ENCODE measurements at places on chromosomes 3 and 15.

GRCh38 chr15:50181969-50182218, at the start of gene SLC27A2:
Gene SLC27A2, plus strand, starts transcription at chr15:50182196. Its CDS starts 232 bp downstream, at chr15:50182428.
- no peak for DNase-seq

DNA sequence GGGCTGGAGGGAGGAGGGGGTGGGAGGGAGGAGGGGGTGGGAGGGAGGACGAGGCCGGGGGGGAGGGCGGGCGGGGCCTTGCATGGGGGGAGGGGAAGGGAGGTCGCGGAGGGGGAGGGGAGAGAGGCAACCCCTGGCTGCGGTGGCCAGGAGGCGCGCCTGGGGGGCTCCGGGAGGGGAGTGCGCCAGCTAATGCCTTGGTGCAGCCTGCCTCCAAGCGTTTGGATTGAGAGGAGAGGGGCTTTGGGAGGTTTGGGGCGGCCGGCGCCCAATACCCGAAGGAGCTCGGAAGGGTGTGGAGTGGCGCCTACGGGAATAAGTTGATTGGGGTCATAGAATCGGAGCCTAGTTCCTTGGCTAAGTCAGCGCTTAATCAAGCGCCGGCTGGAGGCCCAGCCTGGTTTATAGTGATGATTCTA, 557 bp downstream of the TFG start:
- peak; percentile 14 for DNase-seq

- DNase-seq: peak; percentile 46
Observed at GRCh38 chr3:30658328-30659052, 52.1 kb downstream of the TGFBR2 start.

DNA sequence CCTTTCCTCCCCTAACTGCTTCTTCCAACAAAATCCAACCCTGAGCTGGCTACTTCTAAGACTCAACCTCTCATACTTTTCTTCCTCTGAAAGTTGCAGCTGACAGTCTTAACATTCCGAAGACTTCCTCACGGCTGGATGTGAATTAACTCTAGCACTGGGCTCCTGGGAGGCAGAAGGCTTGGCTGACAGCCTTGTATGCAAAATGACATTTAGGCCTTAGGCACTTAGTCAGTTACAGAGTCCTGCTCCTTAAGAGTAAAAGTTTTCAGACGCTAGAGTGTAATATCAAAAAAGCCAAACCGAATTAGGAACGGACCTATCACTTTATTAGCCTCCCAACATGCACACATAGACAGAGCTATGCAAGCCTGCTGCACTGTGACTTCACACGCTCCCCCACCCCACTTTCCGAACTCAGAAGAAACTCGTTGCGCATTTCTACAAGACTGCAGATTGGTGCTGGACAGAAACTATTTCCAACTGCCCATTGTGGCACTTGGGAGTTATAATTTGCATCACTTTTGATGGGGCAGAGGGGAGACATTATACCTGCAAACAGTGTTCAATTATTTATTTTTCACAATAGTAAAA, 15.5 kb upstream of the ANXA2 start:
- DNase-seq: no peak

GRCh38 chr15:49528289-49528688, 92.3 kb downstream of the FAM227B start:
- DNase-seq: no peak

DNA sequence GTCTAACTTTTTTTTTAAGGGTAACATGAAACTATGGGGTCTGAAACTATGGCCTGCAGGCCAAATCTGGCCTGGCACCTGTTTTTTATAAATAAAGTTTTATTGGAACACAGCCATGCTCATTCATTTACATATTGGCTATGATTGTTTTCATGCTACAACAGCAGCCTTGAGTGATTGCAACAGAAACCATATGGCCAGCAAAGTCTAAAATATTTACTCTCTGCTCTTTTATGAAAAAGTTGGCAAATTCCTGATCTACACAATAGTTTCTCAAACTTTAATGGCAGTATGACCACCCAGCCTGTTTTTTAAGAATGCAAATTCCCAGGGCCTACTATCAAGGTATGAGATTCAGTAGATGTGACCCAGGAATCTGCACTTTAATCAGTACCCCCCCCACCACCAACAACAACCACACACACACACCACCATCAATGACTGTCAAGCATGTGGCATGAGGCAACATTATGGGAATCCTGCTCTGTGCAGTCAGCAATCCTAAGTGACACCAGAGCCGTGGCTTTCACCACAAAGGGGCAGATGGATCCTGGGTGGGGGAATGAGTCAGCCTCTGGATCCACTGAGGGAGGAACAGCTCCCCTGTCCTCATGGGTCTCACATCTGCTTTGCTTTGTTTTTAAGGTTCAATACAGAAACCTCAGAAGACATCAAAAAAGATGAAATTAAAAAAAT, 142.8 kb downstream of the NTRK3 start:
- DNase-seq: no peak

DNA sequence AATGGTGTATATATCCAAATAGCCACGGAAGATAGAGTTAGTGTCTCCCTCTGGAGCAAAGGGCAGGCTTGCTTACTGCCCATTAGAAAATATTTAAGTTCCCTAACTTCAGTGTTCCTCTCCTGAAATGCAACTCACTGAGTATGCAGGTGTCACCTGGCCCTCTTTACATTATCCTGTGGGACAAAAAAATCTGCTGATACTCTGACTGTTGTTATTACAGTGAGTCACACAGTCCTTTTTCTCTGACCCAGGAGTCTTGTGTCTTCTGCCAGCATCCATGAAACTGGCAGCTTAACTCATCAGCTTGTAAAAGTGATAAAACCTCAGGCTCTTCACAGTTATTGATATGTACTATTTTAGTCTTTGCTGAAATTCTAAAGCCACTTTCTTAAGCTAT, 42.2 kb upstream of the RASGRF1 start:
- no peak for DNase-seq

- no peak for DNase-seq
Observed at GRCh38 chr15:81175496-81175895, 21.2 kb upstream of the IL16 start.

- no peak for DNase-seq
Observed at GRCh38 chr15:101664303-101664913, 12.2 kb upstream of the TM2D3 start.

- no peak for DNase-seq
Observed at GRCh38 chr3:39209329-39209970, 17.1 kb upstream of the XIRP1 start.

DNA sequence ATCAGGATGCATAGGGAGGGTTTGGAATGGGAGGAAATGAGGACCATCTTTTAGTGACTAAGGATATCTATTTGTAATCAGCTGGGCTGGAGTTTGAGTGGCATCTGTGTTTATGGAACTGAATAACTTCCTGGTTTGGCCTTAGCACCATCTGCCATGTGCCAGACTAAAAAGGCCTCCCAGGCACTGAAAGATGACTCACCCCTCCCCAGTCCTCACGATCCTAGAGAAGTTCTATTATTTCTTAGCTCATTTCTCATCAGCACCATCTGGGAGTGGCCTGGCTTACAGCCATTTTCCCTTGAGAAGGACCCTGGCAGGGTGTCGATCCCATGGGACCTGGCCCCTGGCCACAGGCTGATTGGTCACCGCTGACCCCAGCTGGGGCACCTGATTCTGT, 23.9 kb upstream of the CTXND1 start:
- DNase-seq: no peak

DNA sequence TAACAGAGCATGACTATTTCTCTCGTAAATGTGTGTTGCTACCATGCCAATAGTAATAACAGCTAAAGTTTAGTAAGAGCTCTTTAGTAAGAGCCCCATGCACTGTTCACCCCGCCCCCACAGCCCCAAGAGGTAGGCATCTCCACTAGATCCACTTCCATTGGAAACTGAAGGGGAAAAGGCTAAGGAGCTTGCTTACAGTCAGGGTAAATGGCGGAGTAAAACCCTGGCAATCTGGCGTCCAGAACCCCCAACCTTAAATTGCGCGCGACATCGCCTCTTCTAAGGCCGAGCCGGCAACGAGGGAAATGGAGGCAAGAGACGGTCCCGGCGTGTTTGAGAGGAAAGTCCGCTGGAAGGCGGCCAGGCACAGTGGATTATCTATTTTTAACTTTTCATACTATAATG, 654 bp upstream of the C3orf38 start:
- DNase-seq: no peak

DNA sequence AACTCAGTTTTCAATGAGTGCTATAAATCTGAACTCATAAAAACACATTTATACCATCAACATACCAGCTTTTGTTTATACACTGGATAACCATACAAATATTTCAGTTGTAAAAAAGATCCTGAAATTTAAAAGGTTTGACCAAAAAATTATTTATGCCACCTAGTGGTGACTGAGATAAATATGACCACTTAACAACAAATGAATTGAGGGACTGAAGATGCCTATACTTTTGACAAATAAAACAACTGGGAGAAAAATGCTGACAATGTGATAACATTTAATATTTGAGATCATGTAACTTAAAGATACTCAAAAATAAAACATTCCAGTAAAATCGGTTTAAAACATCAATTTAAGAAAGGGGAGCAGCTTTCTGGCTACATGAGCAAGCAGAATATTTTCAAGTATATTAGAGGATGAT, 30.4 kb downstream of the ATG3 start:
- DNase-seq: no peak

Measured in stimulated activated CD8-positive, alpha-beta memory T cell treated with anti-CD3 and anti-CD28 coated beads, Interleukin-2, amount 100 ng/mL, for 48 hours (primary cell).